ENCODE measurements at places on chromosomes 12 and 14. TPM values are rescaled to one million over a fixed set of nuclear protein-coding genes. Genes with fewer than 3 reads are reported as not detected.

GRCh38 chr12:116677202-116677661 lies 60.6 kb downstream of the SPRING1 start:
- no peaks in the 10 kb centered on the region for H3K4me1 ChIP-seq
- H3K27me3 ChIP-seq: peaks cover 71% of the 10 kb centered on the region
- H3K36me3 ChIP-seq: no peaks in the 10 kb centered on the region
- no peak overlapping the region for H3K4me3 ChIP-seq
- no peak for DNase-seq

- no peak for DNase-seq
- peaks cover 90% of the 10 kb centered on the region for H3K27me3 ChIP-seq
- H3K27ac ChIP-seq: no peak overlapping the region
- H3K36me3 ChIP-seq: no peaks in the 10 kb centered on the region
- no peak overlapping the region for H3K4me3 ChIP-seq
- no peaks in the 10 kb centered on the region for H3K4me1 ChIP-seq
Observed at GRCh38 chr12:113476176-113476986, 4.7 kb upstream of the LHX5 start.

- DNase-seq: no peak
- no peak overlapping the region for H3K4me3 ChIP-seq
- H3K4me1 ChIP-seq: no peaks in the 10 kb centered on the region
- no peak overlapping the region for H3K27ac ChIP-seq
- no peaks in the 10 kb centered on the region for H3K36me3 ChIP-seq
Observed at GRCh38 chr12:108094056-108094649, 34.9 kb upstream of the WSCD2 start.

GRCh38 chr14:102901633-102902032 lies 20.8 kb upstream of the AMN start:
- DNase-seq: no peak
- H3K27me3 ChIP-seq: no peaks in the 10 kb centered on the region
- H3K4me3 ChIP-seq: no peak overlapping the region
- no peaks in the 10 kb centered on the region for H3K4me1 ChIP-seq

The KCNC2 gene
- total RNA-seq: not detected

The CD69 gene
- 1.7 TPM for total RNA-seq
